Panc1 (cell line): ENCODE measurements at places on chromosomes 4 and X.

GRCh38 chrX:11867610-11868345 is 109.7 kb downstream of the MSL3 start:
- DNase-seq = no peak

DNA sequence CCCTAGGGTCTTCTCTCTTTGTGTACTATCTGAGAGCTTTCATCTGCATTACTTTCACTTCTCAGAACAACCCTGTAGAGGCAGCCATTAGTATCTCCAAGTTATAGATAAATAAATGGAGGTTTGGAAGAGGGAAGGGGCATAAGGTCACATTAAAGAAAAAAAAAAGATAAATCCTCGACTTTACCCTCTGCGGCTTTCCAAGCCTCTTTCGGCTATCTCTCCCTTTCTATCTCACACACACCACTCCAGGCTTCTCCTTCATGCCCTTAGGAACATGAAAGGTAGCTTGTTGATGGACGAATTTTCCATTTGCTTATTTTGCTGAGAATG is 660 bp upstream of the ARHGEF9 start:
- DNase-seq = no peak

DNA sequence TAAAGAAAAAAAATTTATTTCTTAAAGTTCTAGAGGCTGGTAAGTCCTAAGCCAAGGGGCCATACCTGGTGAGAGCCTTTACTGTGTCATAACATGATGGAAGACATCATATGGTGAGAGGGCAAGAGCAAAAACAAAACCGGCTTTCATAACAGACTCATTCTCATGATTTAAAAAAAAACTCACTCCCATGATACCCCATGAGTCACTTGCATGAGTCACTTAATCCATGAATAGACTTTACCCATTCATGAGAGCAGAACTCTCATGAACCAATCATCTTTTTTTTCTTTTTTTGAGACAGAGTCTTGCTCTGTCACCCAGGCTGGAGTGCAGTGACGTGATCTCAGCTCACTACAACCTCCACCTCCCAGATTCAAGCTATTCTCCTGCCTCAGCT is 369.7 kb upstream of the DIAPH2 start:
- DNase-seq = no peak

GRCh38 chr4:180665994-180666824 is 1577.0 kb upstream of the TENM3 start:
- DNase-seq = peak; percentile 18

- DNase-seq = no peak
Measured at GRCh38 chrX:121836000-121836399, 788.6 kb downstream of the GLUD2 start.

GRCh38 chrX:50470103-50471031 is at the start of gene DGKK:
TSS of gene DGKK (minus strand) at chrX:50470825. CDS start at chrX:50470678, 147 bp downstream.
- DNase-seq = no peak

GRCh38 chrX:129634541-129634940 is 20.2 kb downstream of the APLN start:
- DNase-seq = no peak

DNA sequence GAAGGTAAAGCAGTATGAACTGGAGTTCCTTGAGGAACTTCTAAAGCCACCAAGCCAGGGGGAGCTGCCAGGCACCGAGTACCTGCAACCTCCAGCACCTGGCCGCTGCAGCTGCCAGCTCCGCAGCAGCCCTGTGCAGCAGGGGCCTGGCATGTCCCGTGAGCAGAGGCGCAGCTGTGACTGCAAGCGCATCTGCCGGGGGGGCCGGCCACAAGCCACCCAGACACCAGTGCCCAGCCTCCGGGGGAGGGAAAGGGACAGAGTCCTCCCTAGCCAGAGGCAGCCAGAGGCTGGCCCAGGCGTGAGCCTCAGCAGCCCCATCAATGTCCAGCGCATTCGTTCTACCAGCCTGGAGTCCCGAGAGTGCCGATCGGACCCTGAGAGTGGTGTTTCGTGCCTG is 26.6 kb upstream of the PRPS1 start:
- DNase-seq = no peak

GRCh38 chr4:147981305-147981704 is 249.4 kb downstream of the ARHGAP10 start:
- no peak for DNase-seq

DNA sequence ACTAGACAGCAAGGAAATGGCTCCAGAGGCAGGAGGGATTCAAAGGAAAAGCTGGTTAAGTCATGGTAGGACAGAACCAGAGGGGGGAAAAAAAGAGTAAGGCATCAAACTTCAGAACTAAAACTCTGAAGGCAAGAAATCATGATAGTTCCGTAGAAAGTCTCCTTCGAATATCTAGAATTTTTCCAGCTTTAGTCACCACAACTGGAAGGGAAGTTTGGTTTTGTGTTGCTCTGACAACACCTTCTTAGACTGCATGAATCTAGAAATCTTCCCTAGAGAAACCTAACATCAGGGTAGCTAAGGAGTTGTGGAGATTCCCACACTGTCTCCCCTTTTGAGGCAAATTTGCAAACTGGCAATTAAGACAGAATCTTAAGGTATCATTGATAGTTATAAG is 33.7 kb downstream of the AMMECR1 start:
- DNase-seq = no peak

GRCh38 chr4:70681704-70682103 is 6.6 kb upstream of the UTP3 start:
- no peak for DNase-seq

GRCh38 chr4:110632506-110633357 is 9.9 kb upstream of the PITX2 start:
- DNase-seq = no peak

DNA sequence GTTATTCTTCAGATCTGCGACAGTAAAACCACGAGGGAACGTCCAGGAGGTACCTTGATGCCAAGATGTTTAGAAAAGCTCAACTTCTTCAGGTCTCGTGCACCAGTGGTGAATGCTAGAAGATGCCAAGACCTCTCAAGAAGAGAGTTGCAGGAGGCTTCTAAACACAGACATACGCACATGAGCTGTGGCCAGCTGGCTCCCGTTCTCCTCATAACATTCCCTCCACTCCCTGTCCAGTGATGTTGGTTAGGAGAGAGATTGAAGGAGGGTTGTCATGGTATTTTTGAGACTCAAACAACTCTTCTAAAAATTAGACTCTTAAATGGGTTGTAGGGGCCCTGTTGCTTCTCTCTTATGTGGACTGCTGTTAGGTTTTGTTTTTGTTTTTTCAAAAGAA is 184.3 kb downstream of the QDPR start:
- no peak for DNase-seq

DNA sequence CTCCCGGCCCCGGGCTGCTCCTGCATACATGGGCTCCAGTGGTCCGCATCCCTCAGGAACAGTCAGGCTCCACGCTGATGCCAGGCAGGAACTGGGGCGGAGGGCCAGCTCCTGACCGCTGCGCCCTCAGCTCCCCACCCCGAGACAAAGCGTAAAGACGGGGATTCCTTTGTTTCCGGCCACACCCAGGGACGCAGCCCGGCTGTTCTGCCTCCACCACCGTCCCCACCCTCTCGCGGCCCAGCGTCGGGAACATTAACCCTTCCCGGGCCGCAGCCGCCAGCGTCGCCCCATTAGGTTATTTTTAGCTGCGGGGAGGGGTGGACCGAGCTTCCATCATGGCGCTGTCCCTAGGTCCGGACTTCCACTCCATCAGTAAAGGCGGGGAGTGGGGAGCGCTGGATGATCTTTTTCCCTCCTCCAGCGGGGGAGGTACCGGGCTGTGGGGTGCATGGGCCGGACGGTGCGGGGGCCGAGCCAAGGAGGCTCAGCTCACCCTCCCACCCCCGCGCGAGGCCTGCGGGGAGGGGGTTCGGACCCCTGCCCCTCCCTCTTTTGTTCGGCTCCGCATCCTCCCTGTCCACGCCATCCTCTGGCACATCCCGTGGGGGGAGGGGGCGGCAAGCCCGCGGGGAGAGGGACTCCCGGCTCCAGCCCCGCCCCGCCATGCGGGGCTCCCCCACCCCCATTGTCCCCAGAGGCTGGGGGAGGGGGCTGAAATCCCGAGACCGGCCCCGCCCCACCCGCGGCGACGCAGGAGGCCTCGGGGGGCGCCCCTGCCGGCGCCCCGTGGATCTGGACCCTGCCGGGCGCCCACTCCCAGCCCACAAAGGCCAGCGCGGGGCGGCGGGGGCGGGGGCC is 5.3 kb downstream of the CRMP1 start:
- DNase-seq = no peak

DNA sequence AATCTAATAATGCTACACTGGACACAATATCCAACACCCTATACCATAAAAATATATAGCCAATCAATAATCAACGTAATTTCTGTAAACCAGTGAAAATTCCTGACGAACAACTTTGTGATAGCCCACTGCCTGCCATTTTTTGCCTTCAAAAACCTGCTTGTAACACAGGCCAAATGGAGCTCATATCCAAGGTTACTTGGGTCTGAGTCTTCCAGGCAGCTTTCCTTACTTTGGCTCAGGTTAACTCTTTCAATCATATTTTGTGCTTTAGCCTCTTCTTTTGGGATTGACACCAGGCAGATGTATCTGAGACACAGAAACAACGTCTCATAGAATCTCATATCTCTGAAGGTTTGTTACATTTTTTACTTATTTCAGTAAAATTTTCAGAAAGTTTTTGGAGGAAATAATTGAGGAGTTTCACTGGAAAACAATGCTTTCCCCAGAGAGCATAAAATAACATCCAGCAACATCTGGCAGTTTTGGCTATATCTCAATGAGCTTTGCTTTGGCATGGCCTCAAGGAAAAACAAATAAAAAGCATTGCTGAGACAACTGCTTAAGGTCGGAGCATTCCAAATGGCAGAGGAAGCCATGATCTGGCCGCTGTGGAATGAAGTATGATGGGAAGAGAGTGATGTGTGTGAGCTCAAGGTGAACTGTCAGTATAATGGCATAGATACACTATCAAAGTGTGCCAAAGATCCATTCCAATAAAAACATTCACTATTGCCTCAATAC is 162.9 kb upstream of the SPIN4 start:
- no peak for DNase-seq

GRCh38 chr4:86019362-86019761 is 340.5 kb downstream of the MAPK10 start:
- DNase-seq = no peak
